CD4-positive, alpha-beta T cell treated with Interferon alpha-2 for 1 hour (primary cell): ENCODE measurements at places on chromosomes 4 and X.

DNA sequence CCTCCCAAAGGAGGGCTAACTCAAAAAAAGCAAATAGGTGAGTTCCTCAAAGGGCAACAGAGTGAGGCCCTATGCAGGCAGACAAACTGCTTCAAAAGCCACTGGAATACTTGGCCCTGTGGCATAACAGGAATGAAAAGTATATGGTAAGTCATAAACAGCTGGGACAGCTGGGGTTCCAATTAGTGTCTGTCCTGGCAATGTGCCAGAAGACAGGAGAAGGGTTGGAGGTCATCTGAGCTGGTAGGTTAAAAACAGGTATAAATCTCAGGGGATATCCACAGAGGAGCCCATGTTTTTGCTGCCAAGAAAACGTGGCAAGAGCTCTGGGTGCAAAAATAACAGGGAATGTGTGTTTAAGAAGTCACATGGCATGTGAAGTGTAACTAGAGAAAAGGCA lies 111.6 kb downstream of the APOOL start:
- no peak for DNase-seq

DNA sequence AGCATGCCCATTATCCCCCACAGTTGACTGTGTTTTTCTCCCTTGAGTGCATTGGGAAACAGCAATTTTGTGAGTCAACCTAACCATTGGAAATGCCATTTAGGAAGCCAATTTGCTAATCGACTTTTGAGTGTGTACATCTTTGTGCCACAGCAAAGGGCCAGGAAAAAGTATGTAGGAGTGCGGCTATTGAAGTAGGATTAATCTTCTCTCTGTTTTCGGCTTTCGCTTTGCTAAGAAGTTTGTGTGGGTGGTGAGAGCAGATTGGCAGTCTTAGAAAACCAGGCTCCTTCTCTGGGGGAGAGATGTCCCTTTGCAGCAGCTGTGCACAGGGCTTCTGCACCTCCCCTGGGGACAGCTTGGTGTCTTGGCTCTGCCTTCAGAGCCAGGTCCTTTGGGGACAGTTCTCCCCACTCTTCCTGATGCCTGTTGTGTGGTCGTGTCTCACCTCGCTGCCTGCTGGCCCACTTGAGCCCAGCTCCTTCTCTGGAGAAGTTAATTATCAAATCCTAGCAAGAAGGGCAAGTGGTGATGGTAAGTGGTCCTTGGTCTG lies 74.5 kb downstream of the GEMIN8 start:
- no peak for DNase-seq

DNA sequence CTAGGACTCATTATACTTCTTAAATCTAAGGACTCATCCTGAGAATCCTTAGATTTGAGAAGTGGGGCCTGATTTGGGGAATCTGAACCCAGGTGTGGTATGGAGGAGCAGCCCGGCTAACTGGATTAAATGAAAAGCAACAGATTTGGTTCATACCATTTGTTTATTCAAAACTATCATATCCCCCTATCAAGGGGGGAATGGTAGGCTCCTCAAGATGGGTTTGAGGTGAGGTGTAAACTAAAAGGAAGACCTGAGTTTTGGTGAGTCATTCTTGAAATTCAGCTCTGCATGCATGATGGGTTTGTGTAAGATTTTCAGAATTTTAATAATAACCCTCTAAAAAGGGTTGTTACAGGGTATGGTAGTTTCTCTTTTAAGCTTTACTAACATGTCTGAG lies 53.4 kb downstream of the CASP6 start:
- DNase-seq: no peak

GRCh38 chr4:165326831-165327210 lies 648 bp upstream of the MSMO1 start:
- DNase-seq: peak; percentile 7

GRCh38 chrX:130028196-130028595 lies 45.8 kb downstream of the BCORL1 start:
- DNase-seq: peak; percentile 59

GRCh38 chr4:74230902-74231499 lies 73.1 kb downstream of the MTHFD2L start:
- peak; percentile 6 for DNase-seq
